Heart right ventricle (tissue), 16 donors: ENCODE measurements at places on chromosomes 16 and 17. TPM values are rescaled to one million over a fixed set of nuclear protein-coding genes. Genes with fewer than 3 reads are reported as not detected.

Gene MPP2
- 5.4 TPM for polyA plus RNA-seq

Gene HOXB6
- 0.88 TPM for polyA plus RNA-seq

Gene IRX6
- 10.8 TPM for polyA plus RNA-seq

Gene KNOP1
- polyA plus RNA-seq = 6.5 TPM

Gene CFAP52
- not detected for polyA plus RNA-seq

Gene PRSS8
- not detected for polyA plus RNA-seq

Gene MT1A
- polyA plus RNA-seq = 11.1 TPM

Gene IGF2BP1
- polyA plus RNA-seq = not detected

Gene CA4
- 57.8 TPM for polyA plus RNA-seq

Gene ANKRD40CL
- polyA plus RNA-seq = not detected

Gene KRT14
- 0.30 TPM for polyA plus RNA-seq

Gene ADAD2
- 5.9 TPM for polyA plus RNA-seq

Gene CENPN
- 0.95 TPM for polyA plus RNA-seq

Gene GP2
- polyA plus RNA-seq = 0.54 TPM

Gene TCAP
- polyA plus RNA-seq = 2,624 TPM

Gene SERPINF2
- polyA plus RNA-seq = 2.0 TPM

Gene MFSD6L
- polyA plus RNA-seq = 0.15 TPM

Gene ZPBP2
- not detected for polyA plus RNA-seq

Gene TBC1D3E
- 0.03 TPM for polyA plus RNA-seq

Gene CPNE7
- 0.33 TPM for polyA plus RNA-seq

Gene CCDC144A
- polyA plus RNA-seq = 0.32 TPM

Gene TPSB2
- polyA plus RNA-seq = 6.4 TPM

Gene HAS3
- polyA plus RNA-seq = 0.22 TPM

Gene CACNB1
- polyA plus RNA-seq = 11.5 TPM

Gene SLC16A13
- 1.1 TPM for polyA plus RNA-seq

Gene CCL11
- 6.2 TPM for polyA plus RNA-seq

Gene CCL8
- 0.38 TPM for polyA plus RNA-seq

Gene KRTAP4-3
- polyA plus RNA-seq = not detected

Gene CCT6B
- polyA plus RNA-seq = 1.4 TPM

Gene OR1E1
- polyA plus RNA-seq = not detected

Gene ZSCAN32
- 6.1 TPM for polyA plus RNA-seq

Gene TMEM220
- 4.1 TPM for polyA plus RNA-seq

Gene NUBP1
- polyA plus RNA-seq = 82.1 TPM

Gene SLC39A11
- 4.5 TPM for polyA plus RNA-seq

Gene CD300LB
- 0.25 TPM for polyA plus RNA-seq

Gene IL17C
- polyA plus RNA-seq = not detected

Gene CTRB2
- polyA plus RNA-seq = 0.42 TPM

Gene PLA2G10
- not detected for polyA plus RNA-seq

Gene OR2C1
- polyA plus RNA-seq = 0.01 TPM
